ENCODE measurements at places on chromosomes 1 and 21.
A peak's percentile ranks its signal among the peaks of the same experiment; 100 is the strongest.

GRCh38 chr1:9395018-9395417 lies 102.3 kb downstream of the SPSB1 start:
- DNase-seq: no peak

DNA sequence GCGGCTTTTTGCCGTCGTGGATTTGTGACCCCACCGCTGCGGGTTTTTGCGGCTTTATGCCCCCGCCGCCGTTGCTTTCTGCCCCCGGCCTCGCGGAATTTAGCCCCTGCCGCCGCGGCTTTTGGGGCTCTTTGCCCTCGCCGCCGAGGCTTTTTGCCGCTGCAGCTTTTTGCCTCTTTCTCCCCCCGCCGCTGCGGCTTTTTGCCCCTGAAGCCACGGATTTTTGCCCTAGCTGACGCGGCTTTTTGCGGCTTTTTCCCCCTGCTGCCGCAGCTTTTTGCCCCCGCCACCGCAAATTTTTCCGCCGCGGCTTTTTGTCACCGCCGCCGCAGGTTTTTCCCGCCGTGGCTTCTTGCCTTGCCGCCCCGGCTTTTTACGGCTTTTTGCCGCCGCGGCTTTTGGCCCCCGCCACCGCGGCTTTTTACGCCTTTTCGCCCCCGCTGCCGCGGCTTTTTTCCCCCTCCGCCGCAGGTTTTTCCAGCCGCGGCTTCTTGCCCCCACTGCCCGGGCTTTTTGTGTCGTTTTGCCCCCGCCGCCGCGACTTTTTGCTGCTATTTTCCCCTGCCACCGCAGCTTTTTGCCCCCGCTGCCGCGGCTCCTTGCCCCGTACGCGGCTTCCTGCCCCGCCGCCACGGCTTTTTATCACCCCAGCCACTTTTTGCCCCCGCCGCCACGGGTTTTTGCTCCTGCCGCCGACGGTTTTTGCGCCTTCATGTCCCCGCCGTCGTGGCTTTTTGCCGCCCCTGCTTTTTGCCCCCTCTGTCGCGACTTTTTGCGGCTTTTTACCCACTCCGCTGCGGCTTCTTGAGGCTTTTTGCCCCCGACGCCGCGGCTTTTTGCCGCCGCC lies 3933.6 kb downstream of the SRGAP2C start:
- no peak for DNase-seq

DNA sequence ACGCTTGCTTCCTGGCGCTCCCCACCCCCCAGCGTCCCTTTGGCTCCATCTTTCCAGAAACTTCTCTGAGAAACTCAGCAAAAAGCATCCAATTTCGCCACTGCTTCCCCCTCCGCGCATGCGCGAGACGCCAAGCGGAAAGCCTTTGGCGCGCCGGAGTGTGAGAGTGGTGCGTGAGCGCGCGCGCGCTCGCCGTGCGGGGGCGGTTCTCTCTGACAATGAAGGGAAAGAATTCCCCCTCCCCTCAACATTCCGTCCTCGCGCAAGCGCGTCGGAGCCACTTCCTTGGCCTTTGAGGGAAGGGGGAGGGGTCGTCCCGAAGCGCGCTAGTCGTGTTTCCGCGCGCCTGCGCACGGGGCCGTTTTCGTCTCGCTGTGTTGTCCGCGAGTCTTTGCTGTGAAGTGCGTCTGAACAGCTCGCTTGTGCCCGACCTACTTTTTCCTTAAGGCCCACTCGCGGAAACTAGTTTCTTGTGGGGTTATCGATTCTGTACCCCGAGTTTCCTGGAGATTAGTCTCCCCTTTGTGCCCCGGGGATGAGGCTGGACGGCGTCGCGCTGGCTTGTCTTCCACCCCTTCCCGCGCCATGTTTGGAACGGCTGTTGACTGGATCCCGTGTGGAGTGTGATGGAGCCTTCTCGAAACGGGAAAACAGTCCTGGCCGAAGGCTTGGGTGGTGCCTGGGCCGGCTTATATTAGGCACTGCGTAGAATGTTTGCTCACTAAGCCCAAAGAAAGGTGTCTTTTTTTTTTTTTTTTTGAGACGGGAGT lies 11.6 kb upstream of the SPEN start:
- DNase-seq: peak; percentile 100

- peak; percentile 36 for DNase-seq
Observed at GRCh38 chr1:167629681-167630567, at the start of gene RCSD1. Gene RCSD1, plus strand, starts transcription at chr1:167630232. Its CDS starts 192 bp downstream, at chr1:167630424.

- no peak for DNase-seq
Observed at GRCh38 chr1:87426463-87427249, 98.0 kb downstream of the LMO4 start.

DNA sequence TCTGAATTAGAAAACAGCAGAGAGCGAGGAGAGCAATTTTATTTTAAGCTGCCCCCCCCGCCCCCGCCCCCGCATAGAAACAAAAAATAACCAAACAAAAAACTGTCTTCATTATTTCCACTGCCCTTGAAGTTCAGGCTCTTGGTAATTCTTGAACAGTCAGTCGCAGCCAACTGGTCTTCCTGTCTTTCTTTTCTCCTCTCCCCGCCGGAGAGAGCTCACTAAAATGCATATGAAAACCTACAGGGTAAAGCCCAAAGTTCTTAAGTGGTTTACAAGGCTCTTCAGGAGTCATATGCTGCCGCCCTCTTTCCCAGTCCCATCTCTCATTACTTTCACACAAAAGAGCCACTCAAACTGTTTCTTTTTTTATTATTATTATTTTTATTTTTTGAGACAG lies 1.1 kb upstream of the ANKRD35 start:
- DNase-seq: no peak

DNA sequence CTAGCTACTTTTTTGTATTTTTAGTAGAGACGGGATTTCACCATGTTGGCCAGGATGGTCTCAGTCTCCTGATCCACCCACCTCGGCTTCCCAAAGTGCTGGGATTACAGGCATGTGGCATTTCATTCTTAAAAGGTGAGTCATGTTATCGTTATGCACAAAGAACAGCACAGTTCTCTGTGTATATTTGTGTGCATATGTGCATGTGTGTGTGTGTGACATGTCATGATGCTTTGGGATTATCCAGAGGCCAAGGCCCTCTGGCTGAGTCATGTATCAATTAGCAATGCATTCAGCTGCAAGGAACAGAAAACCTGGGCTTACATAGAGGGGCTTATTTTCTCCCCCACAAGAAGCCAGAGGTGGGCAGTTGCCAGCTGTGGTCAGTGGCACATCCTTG lies 301.7 kb upstream of the KAZN start:
- DNase-seq: no peak

DNA sequence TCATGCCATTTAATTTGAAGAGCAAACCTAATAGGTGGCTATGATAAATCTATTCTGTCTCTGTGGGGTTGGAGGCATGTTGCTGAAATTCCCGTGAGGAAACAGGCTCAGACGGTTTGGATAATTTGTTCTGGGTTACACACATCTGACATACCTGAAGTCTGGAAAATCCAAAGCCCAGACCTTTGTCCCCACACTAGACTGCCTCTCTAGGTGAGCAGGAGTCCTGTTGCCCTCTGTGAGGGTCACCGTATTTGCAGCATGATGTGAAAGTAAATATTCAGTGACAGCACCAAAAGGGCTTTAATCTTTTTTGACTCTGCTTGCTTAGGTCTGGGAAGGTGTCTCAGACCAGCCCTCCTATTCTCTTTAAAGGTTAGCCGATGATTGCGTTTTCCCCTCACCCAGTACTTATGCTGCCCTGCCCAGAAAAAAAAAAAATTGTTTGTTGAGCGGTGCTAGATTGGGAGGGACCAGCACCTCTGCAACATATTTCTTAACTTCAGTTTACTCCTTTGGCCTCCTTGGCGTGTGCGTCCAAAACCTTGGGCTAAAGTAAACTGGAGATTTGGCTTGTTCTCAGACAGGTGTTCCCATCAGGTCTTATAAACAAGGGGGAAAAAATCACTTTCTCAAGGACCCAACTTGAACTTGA lies 67.0 kb downstream of the CACHD1 start:
- no peak for DNase-seq

GRCh38 chr21:16473988-16474387 lies 744.2 kb downstream of the USP25 start:
- DNase-seq: no peak

- DNase-seq: no peak
Observed at GRCh38 chr1:89133747-89134146, 7.8 kb upstream of the GBP2 start.

GRCh38 chr1:27884006-27884954 lies 11.9 kb downstream of the THEMIS2 start:
- DNase-seq: no peak

DNA sequence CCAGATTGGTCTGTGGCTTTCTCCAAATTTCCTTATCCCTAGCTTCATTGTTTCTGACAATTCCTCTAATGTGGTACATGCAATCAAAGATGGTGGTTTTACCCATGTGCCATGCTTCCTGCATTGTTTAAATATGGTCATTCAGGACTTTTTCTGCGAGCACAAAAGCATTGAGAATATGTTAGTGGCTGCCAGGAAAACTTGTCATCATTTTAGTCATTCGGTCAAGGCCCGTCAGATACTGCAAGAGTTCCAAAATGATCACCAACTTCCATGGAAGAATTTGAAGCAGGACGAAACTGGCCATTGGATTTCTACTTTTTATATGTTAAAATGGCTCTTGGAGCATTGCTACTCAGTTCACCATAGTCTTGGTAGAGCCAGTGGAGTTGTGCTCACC lies 3.7 kb downstream of the ZBED6 start:
- no peak for DNase-seq

DNA sequence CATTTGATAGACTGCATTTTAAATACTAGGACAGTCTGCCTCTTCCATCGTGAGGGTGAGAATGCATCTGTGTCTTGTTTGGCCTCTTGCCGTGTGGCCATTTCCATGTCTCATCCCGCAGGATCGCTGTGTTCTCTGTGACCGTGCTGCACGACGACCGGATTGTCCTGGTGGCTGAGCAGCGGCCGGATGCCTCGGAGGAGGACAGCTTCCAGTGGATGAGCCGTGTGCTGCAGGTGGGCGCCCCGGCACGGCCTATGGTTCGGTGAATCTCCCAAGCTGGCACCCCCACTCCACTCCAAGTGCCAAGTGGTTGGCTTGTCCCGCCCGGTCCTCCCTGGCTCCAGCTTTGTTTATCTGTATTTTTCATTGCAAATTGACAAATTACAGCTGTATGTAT lies 55.2 kb downstream of the S100B start:
- no peak for DNase-seq

DNA sequence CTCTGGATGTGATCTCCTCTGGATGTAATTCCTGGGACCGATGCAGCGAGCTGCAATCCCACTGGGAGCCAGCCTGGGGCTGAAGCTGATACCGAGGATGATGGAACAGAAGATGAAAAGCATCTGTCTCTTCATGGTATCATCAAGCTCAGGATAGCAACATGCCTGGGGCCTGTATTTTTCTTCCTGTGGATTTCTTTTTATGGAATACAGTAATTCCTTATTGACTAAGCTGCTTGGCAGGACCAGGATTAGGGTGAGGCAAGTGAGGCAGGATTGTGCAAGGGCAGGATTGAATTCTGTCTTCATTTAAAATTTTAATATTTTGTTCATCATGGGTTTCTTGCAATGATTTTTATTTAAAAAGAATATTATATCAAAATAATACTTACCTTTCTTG lies 86.6 kb downstream of the SLC25A24 start:
- DNase-seq: no peak

DNA sequence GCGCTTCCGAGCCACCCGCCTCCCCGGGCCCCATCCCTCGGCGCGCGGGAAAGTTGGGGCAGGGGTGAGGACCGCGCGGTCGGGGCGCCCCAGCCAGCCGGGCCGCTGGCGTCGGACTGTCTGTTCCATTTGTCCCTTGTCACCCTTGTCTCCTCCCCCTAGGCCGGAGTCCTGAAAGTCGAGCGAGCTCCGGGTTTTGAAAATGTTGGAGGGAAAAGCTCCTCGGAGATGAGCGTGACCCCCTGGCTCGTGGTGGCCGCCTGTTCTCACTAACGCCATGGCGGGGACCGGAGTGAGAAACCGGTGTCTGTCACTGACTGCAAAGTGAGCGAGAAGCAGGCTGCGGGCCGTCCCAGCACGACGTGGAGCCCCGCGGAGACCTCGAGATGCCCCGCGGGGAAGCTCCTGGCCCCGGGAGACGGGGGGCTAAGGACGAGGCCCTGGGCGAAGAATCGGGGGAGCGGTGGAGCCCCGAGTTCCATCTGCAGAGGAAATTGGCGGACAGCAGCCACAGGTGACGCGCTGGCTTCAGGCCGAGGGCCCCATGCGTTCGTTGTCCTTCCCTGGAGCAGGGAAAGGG lies 491 bp downstream of the PER3 start:
- no peak for DNase-seq

GRCh38 chr1:88150330-88150729 lies 533.7 kb upstream of the PKN2 start:
- DNase-seq: no peak

GRCh38 chr1:10692401-10693021 lies 103.9 kb downstream of the CASZ1 start:
- DNase-seq: peak; percentile 56

DNA sequence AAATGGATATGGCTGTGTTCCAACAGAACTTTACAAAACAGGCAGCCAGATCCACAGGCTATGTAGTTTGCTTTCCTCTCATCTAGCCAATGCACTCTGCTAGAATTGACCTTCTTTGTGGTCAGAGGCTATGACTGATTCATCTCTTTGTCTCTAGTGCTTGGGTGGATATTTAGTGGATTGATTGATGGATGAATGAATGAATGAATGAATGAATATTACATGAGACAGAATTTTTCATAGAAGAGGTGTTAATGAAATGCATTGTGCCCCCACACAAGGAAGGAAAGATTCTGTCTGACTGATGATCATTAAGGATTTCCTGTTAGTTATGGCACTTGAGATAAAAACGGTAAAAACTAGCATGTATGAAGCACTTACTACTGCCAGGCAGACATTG lies 50.5 kb upstream of the ZYG11A start:
- no peak for DNase-seq

GRCh38 chr1:28087614-28088167 lies 719 bp downstream of the EYA3 start:
- DNase-seq: peak; percentile 69

DNA sequence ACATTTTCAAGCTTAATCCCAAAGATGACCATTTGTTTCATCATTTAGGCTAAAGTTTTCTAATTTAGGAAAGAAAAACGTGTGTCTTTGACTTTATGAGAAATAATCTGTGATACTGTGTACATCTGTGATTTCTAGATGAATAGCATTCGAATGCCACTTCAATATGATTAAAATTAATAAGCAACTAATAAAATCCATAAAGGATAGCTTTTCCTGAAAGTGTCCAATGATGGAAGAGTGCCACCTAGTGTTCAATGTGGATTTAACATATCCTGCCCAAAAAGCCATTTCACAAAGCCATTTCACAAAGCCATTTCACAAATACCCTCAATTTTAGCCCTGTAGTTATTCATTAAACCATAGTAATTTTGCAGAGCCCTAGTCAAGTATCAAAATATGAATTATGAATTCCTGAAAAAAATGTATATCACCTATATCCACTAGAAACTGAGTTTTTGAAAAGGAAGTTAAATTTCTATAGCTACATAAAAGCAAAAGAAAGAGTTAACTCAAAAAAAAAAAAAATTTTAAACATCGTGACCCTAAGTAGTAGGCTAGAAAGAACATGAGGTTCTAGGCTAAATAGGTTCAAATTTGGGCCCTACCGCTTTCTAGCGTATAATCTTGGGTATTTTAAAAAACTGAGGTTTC lies 19.1 kb downstream of the NME7 start:
- peak; percentile 84 for DNase-seq
